ENCODE measurements at places on chromosomes 5 and 9. TPM values are rescaled to one million over a fixed set of nuclear protein-coding genes. Genes with fewer than 3 reads are reported as not detected.

GRCh38 chr5:122661496-122662180 is 113.2 kb upstream of the SNX2 start:
- DNase-seq = no peak

- DNase-seq = no peak
Measured at GRCh38 chr5:83665631-83666030, 55.0 kb downstream of the HAPLN1 start.

- DNase-seq = no peak
Measured at GRCh38 chr5:160493806-160494338, 72.2 kb downstream of the PTTG1 start.

DNA sequence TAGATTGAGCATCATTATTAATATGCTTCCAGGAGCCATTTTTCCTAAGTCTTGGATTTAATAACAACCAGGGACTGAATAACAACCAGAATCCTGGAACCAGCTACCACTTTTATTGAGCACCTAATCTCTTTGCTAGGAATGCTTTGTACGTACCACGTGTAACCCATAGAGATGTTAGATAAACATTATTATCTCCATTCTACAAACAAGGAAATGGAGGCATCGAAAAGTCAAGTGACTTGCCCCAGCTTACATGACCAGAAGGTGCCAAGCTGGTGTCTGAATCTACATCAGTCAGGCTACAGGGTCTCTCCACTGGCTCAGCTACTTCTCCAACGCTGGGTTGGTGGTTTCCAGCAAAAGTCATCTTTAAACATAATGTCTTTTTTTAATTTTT is 256.1 kb upstream of the ANKRD55 start:
- no peak for DNase-seq

DNA sequence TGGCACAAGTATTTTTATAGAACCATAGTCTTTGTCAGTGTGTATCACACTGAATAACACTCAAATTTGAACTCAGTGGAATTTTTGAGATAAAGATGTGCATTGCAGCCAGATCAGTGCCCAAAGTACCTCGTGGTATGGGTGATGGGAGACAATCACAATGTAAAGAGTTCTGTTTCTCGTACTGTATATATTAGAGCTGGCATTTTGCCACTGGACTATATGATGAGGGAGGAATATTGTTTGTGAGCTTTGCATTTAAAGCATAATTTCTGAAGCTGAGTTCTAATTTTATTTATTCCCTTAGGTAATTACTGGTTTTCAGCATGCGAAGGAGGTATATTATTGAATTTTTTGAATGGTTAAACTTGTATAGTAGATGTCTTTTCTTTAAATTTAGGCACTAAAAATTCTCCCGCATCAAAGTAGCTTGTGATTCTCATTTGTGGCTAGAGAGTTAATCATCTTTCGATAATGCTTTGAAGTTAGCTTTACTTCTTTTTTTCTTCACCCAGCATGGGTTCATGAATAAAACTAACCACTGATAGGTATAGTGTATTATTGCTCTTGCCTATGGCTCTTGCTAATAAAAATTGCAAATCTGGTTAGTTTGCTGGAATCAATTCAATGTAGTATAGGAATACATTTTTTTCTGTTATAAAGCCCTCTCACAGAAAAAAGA is 43.1 kb downstream of the PAM start:
- DNase-seq = no peak

DNA sequence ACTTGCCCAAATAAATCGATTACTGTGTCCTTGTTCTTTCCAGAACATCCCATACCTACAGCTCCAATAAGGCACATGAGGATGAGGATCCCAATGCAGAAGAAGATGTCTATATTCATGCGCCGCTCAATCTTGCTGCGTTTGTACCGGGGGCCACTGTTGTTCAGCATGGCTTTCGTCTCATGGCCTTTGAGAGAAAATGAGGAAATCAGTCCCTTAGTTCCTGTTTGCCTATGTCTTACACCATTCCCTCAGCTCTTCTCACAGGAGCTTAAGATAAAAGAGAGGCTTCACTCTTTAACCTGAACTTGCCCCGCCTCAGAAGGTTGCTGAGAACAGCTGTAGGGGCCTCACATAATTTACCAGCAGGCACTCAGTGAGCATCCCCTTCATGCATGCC is 211.6 kb downstream of the ATP10B start:
- DNase-seq = no peak

DNA sequence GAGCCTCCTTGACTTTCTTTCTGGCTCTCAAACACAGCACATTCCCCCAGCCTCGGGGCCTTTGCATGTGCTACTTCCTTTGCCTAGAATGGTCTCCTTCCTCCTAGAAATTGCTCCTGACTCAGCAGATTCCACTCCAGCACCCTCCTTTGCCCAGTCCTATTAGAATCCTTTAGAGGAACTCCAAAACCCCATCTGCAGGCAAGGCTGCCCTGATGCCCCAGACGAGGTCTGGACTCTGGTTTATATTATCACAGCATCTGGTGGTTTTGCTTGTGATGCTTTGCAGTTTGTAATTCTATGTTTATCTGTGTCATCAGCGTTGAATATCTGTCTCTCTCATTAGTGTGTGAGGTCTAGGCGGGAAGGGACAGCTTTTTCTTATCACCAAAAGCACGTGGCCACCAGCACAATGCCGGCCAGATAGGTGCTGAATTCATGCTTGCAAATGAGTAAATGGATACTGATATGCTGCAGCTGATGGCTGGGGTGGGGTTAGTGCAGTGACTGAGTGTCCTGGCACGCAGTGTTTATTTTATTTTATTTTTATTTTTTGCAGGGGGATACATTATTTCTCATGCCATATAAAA is 30.0 kb upstream of the ANKH start:
- DNase-seq = peak; percentile 28

GRCh38 chr9:128412120-128412790 is 8.4 kb upstream of the CERCAM start:
- peak; percentile 31 for DNase-seq

The RNF208 gene
- total RNA-seq = 31.5 TPM

The WDR31 gene
- total RNA-seq = 12.4 TPM

DNA sequence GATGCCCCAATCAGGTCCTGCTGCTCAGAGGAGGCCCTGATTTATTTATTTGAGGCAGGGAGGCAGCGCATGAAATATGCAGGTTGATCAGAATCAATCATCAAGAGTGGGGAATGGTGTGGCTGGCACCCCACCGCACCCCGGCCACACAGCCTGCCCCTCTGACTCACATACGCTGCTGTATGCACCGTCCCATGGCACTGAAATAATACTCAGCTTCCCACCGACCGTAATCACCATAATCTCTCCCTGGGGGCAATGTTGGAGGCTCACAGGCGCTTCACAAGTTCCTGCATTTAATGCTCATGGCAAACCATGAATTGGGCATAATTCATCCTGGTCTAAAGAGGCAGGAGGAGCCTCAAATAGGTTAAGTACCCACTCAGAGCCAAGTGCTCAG is 141.2 kb upstream of the TBC1D2 start:
- no peak for DNase-seq

GRCh38 chr9:34992376-34992951 is 2.9 kb downstream of the DNAJB5 start:
- peak; percentile 62 for DNase-seq

- DNase-seq = no peak
Measured at GRCh38 chr5:83025690-83026478, 51.3 kb downstream of the TMEM167A start.

GRCh38 chr5:14526493-14526892 is 55.1 kb upstream of the OTULINL start:
- DNase-seq = no peak

DNA sequence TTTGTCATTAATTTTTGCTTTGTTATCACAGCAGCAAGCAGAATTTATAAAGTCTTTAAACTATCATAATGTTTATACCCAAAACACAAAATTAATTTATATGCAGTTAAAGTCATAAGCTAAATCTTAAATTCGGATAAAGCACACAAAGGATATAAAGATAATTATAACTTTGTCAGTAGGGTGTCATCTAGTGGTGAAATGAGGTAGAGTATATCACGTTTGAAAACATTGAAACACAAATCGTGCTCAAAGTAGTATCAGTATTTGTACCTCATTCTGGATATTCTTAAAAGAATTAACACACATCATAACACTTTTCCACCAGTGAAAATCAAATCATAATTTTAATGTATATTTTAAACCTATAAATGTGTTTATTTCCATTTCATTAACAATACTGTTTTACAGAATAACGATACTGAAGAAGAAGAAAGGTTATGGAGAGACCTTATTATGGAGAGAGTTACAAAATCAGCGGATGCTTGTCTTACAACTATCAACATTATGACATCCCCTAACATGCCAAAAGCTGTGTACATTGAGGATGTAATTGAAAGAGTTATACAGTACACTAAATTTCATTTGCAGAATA is 129.5 kb downstream of the NIPBL start:
- DNase-seq = no peak

The SPTAN1 gene
- total RNA-seq = 269 TPM

- no peak for DNase-seq
Measured at GRCh38 chr5:54902791-54903473, 82.5 kb downstream of the ESM1 start.

GRCh38 chr5:51060953-51061352 is 322.3 kb upstream of the ISL1 start:
- no peak for DNase-seq

DNA sequence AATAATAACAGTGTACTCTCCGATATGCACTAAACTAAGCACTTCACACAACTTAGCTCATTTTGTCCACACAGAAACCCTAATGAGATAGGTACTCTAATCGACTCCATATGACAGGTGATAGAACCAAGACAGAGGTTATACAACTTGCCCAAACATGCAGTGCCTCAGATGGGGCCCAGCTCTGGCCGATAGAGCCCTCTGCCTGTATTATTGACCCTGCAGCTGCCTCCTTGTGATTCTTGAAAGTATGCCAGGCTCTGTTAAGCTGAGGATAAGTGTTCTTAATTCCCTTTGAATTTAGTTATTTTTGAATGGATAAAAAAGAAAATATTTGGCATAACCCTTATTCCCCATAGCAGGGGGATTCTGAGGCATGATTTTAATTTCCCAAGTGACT is 78.5 kb downstream of the HMHB1 start:
- no peak for DNase-seq

DNA sequence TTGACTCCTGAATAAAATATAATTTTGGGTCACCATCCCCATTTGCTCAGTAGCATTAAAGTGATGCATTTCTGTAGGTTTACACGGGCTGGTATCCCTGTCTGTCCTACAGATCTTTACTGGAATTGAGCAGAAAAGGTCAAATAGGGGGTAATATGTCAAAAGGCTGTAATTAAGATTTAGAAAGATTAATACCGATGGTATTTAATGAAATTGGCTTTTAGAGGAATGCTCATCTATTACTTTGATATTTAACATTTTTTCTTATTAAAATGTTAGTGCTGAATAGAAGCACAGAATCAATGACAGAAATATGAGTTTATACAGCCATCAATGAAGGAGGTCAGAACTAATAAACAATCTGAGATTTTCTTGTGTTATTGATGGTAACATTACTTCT is 1762.2 kb upstream of the WWC1 start:
- DNase-seq = no peak

DNA sequence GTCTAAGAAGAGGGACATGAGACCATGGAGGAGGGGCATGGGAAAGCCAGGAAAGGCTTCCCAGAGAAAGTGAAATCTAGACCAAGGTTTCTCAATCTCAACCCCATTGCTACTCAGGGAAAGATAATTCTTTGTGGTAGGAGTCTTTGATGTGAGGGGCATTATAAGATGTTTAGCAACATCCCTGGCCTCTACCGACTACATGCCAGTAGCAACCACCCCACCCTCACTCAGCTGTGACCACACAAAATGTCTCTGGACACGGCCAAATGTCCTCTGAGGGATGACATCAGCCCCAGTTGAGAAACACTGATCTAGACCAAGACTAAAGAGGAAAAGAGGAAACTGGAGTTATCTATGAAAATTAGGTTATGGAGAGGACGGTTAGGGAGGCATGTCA is 298.5 kb upstream of the KIF2A start:
- DNase-seq = no peak

DNA sequence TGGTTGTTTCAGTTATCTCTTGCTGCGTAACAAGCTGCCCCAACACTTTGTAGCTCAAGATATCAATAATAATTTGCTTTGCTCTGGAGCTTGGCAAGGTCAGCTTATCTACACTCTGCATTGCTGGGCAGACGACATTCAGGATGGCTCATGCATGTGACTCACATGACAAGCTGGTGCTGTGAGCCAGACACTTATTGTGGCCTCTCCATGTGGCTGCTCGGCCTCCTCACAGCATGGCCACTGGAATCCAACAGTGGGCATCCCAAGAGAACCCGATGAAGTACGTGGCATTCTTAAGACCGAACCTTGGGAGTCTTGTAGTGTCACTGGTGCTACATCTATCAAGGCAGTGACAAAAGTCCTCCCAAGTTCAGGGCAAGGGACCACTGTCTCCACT is 94.2 kb upstream of the MVB12B start:
- DNase-seq = no peak

The FOXD4 gene
- total RNA-seq = 0.11 TPM

- DNase-seq = no peak
Measured at GRCh38 chr9:123834218-123834888, 95.6 kb downstream of the DENND1A start.

The FBN2 gene
- total RNA-seq = 34.1 TPM

The C7 gene
- total RNA-seq = 175 TPM

DNA sequence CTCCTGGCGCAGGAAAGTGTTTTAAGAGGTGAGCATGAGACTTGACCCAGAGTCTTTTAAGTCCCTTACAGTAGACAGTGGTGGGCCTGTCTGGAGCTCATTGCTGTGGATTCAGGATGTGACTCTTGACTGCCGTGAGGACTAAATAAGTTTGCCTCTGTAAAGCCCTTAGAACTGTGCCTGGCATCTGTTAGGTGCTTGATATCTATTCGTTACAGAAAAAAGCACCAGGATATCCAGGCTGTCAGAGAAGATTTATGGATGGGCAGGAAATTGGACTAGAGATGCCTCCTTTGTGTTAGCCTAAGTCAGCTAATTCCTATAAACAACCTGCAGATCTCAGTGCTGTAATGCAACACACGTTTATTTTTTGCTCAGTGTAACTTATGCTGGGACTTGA is 12.6 kb downstream of the ERGIC1 start:
- no peak for DNase-seq

DNA sequence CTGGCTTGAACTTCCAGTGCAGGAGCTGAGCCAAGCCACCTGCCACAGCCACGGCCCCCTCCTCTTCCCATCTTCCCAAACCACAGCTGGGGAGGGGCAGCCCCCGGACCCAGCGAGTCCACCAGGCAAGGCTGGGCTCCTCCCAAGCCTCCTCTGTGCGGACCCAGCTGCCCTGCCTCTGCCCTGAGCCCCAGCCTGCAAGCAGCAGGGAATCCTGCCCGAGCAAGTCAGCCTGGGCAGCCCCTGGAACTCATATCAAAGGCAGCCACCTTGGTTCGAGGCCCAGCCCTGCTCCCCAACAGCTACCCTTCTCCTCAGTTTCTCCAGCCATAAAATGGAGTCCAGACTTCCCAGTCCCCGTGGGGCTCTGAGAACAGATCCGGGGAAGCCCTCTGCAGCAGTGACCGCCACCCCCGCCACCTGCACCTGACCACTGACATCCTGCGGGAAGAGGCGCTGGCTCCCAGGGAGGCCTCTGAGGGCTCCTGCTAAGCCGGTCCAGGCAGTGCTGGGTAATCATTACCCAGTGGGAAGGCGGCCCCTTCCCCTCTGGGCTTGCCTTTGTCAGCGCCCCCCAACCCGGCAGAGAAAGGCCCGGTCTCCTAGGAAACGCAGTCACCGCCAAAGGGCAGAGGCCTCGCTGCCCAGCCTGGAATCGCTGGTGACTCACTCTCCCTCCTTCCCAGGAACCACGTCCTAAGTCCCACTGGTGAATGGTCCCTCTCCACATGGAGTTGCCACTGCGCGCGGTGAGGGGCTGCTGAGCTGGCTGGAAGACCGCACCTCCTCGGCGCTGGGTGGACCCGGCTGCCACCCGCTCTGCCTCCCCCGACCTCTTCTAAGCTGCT is 1.5 kb downstream of the VAV2 start:
- no peak for DNase-seq

GRCh38 chr9:117303643-117304230 is 111.1 kb downstream of the ASTN2 start:
- DNase-seq = no peak
